Activated CD8-positive, alpha-beta memory T cell treated with anti-CD3 and anti-CD28 coated beads for 1 hour (primary cell): ENCODE measurements at places on chromosomes 4 and X.

DNA sequence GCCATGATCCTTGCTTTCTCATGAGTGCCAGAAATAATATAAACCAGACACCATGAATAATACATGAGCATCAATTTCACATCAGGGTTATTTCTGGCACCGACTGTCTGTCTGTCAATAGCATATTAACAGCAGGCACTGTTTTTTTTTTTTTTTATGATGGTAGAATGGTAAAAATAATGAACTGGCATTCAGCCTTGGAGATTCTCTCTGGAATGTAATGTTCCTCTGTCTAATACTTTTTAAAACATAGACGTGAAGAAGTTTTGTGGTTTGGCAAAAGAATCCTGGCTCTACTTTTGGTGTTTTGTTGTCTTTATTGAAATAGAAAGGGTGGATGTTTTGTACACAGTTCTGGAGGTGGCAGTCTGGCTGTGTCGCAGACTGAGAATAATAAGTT lies 874.6 kb upstream of the PRKX start:
- no peak for DNase-seq

GRCh38 chr4:173288296-173288695 lies 45.9 kb downstream of the HMGB2 start:
- peak; percentile 56 for DNase-seq

DNA sequence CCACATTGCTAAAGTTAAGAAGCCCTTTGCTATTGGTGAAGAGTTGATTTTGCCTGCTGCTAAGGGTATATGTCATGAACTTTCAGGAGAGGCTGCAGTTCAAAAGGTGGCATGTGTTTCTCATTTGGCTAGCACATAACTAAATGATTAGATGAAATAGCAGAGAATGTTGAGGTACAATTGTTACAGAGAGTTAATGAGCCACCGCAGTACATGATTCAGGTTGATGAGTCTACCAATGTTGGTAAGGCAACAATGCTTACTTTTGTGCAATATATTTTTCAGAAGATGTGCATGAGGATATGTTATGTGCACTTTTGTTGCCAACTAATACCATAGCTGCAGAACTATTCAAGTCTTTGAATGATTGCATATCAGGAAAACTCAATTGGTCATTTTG lies 21.1 kb upstream of the CXCL2 start:
- no peak for DNase-seq

DNA sequence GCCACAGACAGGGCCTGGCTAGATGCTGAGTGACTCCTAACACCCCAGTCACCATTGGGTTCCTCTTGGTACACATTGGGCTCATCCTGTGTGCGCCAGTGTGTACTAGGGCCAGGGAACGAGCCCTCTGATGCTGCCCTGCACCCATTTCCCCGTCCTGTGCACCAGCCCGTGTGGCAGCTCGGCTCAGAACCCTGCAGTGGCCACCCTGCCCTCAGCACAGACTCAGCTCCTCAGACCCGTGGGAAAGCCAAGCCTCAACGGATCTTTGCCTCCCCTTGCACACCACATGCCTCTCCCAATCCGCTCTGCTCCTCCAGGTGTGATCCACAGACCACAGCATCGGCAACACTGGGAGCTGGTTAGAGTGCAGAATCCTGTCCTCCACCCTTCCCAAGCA lies 38.6 kb downstream of the EVC start:
- DNase-seq, result no peak

DNA sequence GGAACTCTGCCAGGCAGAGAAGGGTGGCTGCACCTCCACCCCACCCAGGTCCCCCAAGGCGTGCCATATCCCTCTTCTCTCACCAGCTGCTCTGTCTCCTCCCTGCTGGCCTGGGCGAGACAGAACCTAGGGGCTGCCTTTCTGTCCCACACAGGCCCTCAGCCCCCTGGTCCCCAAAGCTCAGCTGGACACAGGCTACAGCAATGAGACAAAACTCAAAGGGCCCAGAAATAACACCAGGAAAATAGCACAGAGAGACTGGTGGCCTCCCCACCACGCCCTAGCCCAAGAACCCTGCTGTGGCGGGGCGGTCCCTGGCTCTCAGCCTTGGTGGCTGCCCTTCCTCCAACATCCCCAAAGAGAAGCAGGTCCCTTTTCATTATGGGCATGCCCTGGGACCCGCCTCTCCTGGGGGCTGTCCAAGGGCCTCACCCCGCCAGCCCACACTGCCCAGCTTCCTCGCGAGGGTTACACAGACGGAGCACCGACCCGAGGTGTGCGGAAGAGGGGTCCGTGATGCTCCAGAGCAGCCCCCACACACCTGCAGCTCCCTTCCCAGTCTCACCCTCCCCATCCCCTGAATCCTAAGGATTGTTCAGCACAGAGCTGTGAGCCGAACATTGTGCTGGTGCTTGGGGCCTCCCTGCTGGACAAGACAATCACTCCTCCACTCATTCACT lies 67.7 kb upstream of the HMX1 start:
- no peak for DNase-seq

DNA sequence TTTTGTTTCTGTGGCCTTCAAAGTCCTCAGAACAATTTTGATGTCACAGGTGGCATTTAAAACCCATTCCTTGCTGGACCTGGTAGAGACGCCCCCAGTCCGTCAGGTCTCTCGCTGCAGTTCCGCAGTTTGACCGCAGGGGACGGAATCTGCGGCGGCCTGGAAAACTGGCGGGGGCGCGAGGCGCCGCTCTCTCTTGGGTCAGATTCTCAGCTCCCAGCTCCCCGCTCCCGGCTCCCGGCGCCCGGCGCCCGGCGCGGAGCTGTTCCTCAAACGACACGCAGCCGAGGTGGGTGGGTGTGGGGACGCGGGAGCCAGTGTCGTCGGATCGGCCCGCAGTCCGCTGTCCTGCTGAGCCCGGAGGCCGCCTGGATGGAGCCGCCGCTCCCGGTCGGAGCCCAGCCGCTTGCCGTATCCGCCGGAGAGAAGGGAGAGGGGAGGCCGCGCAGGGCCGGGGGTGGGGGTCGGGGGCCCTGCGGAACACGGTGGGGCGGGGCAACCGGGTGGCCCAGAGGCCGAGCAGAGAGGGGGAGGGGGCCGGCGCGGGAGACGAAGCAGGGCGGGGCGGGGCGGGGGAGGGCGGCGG lies at the start of gene OCRL:
TSS of gene OCRL (plus strand) at position 192 of the 586 bp plus-strand sequence. CDS start at position 373, 181 bp downstream.
- DNase-seq, result no peak

GRCh38 chrX:85994228-85994627 lies 53.1 kb downstream of the CHM start:
- no peak for DNase-seq

DNA sequence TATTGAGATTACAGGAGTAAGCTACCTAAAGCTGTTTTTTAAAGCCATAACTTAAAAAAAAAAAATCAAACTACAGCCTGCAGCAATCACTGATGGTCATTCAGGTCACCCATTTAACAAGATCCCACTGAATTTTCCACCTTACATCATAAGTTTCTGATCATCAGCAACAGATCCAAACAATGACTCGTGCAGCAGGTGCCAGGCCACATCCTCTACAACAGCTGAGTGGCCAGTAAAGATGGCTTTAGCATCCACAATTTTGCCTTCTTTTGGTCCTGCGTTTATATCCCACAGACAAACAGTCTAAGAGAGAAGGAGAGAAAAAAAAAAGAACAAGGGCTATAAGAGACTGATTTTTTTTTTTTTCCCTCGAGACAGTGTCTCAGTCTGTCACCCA lies 16.6 kb downstream of the RBBP7 start:
- DNase-seq, result no peak

DNA sequence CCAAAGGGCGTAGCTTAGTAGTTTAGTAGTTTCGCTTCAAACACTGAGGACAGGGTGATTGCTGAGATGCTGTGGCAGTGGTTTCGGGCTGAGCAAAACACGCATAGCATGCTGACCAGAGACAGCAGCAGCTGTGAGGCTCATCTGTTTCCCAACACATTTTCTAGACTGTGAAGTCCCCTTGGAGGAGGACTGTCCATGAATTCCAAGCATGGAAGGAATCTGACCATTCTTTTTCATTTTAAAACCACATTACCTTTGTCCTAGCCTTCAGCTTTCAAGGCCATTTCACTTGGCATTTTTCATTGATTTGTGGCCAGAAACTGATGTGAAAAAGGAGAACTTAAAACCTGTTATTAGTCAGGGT lies 240.9 kb downstream of the PALLD start:
- DNase-seq, result no peak

- no peak for DNase-seq
These were observed 153.9 kb downstream of the UNC5C start for GRCh38 chr4:95394752-95395306.

GRCh38 chr4:111945014-111945413 lies 200.2 kb upstream of the FAM241A start:
- DNase-seq, result no peak

DNA sequence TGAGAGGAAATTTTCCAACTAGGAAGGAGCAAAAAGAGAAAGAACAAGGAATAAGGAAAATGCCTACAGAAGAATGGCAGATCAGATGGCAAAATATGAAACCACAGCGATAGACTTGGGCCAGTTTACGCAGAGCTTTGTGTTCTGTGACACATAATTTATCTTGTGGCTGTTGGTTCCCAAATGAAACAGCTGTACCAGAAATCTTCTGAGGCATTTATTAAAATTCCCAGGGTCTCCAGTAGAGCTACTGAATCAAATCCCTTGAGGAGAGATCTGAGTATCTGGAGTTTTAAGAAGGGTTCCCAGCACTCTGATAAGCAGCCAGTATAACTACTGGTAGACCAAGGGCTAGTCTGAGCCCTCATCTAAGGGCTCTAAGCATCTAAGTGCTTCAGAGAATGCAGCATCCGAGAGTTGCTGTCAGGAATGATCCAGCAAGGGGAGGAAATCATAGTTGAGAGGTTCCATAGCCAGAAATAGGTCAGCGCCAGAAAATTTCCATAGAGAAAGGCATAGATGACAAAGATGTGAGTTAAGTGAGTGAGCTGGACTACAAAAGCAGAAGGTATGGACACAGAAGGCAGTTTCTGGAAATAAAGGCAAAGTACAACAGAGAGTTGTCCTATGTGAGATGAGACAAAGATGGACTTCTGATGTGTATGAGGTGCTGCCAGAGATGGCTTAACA lies 46.3 kb upstream of the FAM241A start:
- no peak for DNase-seq

DNA sequence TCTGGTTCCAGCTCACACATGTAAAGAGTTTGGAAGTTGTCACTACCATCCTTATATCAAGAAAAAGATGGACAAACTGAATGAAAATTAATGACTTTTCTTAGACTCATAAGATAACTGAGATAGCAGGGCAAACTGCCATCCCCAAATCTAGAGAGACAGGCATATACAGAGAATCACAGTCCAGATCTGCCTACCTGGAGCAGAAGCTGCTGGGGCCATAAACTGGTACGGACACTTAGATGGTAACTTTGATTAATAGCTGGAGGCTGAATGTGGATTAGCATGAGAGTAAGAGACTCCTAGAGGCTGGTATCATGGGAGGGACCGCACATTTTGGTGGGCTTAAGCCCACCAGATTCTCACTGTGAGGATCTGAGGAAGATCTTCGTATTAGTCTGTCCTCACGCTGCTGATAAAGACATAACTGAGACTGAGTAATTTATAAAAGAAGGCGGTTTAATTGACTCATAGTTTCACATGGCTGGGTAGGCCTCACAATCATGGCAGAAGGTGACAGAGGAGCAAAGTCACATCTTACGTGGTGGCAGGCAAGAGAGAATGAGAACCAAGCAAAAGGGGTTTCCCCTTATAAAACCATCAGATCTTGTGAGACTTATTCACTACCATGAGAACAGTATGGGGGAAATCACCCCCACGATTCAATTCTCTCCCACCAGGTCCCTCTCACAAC lies 10.8 kb upstream of the POLA1 start:
- no peak for DNase-seq

DNA sequence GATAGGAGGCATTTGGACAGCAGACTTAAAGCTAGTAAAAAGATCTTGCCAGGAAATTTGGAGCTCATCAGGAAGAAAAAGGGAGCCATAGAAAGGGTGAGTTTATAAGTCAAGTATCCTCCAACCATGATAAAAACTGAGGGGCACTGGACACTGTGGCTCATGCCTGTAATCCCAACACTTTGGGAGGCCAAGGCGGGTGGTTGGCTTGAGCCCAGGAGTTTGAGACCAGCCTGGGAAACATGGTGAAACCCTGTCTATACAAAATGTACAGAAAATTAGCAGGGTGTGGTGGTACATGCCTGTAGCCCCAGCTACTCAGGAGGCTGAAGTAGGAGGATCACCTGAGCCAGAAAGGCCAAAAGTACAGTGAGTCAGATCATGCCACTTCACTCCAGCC lies 48.7 kb downstream of the ANTXR2 start:
- DNase-seq, result no peak

- DNase-seq, result no peak
These were observed 287.7 kb upstream of the PCDH18 start for GRCh38 chr4:137819964-137820383.

DNA sequence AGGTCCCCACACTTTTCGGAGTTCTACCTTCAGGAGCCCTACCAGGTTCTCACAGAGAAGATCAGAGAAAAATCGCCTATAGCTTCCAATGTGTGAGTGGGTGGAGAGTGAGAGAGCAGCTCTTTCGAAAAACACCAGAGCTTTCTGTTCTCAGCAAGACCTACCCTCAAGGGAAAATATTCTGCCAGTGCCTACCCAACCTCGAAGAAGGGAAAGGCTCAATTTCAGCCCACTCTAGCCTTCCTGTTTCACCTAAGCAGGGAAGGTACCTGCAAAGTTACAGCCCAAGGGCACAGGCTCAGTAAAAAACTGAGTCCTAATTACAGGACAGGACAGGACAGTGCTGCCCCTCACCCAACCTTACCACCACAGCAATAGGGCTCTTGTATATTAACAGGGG lies 104.0 kb upstream of the WDR17 start:
- no peak for DNase-seq

GRCh38 chr4:184461711-184462441 lies 12.5 kb downstream of the IRF2 start:
- no peak for DNase-seq

DNA sequence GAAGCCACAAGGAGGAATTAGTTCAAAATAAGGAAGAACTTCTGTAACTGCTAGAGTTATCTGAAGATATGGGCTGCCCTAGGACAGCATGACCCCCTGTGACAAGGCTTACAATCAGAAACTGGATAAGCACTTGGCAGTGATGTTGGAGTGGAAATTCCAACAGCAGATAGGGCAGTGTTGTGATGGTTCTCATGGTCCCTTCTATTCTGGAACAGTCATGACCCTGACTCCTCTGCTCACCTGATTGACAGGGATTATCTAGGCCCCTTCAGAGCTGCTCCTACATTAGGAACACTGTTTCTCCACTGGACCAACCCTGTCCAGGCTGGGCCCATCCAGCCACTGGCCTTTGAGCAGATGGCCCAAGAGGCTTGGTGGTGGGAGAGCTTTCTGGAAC lies 17.9 kb downstream of the NALF2 start:
- DNase-seq, result no peak

DNA sequence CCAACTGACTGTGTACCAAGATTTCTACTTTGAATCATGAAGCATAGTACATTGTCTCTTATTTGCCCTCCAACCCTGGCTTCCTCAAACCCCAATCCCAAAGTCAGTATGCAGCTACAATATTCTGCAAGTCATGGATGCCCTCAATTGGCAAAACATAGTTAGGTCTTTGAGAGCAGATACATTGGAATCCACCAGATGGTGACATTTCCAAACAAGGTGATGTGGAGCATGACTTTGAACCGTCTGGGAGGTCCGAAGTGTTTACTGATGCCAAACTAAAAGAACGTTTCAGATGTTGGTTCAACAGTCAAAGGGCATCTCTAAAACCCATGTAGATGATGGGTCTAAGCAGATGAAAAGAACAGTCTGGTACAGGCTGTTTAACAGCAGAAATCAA lies 43.7 kb upstream of the FRMD7 start:
- no peak for DNase-seq
